Brain (organoid and tissue), 16 donors: ENCODE measurements at places on chromosomes 4 and X. TPM values are rescaled to one million over a fixed set of nuclear protein-coding genes. Genes with fewer than 3 reads are reported as not detected.

CENPI gene
- polyA plus RNA-seq = 5.3 TPM

FRAS1 gene
- 6.3 TPM for polyA plus RNA-seq

XPNPEP2 gene
- polyA plus RNA-seq = not detected

NDNF gene
- polyA plus RNA-seq = 0.42 TPM

FRMD7 gene
- not detected for polyA plus RNA-seq

FABP2 gene
- polyA plus RNA-seq = not detected

CSAG2 gene
- polyA plus RNA-seq = 3.8 TPM

CXorf65 gene
- polyA plus RNA-seq = not detected

AFF2 gene
- polyA plus RNA-seq = 0.42 TPM

PDZD4 gene
- polyA plus RNA-seq = 128 TPM

CSN2 gene
- polyA plus RNA-seq = not detected

YIPF7 gene
- polyA plus RNA-seq = not detected

RPS6KA3 gene
- 8.0 TPM for polyA plus RNA-seq

SLC16A2 gene
- 5.7 TPM for polyA plus RNA-seq

GLUD2 gene
- 0.34 TPM for polyA plus RNA-seq

CYP4V2 gene
- 2.8 TPM for polyA plus RNA-seq

MAGEA2B gene
- 2.6 TPM for polyA plus RNA-seq

OPN1LW gene
- polyA plus RNA-seq = not detected

SPIN4 gene
- 12.5 TPM for polyA plus RNA-seq

KLHL4 gene
- polyA plus RNA-seq = 2.1 TPM

DUSP21 gene
- polyA plus RNA-seq = not detected

UNC5C gene
- polyA plus RNA-seq = 3.7 TPM

CLNK gene
- not detected for polyA plus RNA-seq

APLN gene
- polyA plus RNA-seq = 18.8 TPM

RS1 gene
- polyA plus RNA-seq = not detected

RHOH gene
- polyA plus RNA-seq = not detected

SEC31A gene
- 73.8 TPM for polyA plus RNA-seq

SOWAHB gene
- polyA plus RNA-seq = 0.29 TPM

MAGEA1 gene
- not detected for polyA plus RNA-seq

NAP1L2 gene
- 14.1 TPM for polyA plus RNA-seq

SRPX gene
- 7.4 TPM for polyA plus RNA-seq

LRCH2 gene
- 0.64 TPM for polyA plus RNA-seq

MORF4L2 gene
- 374 TPM for polyA plus RNA-seq

IDUA gene
- polyA plus RNA-seq = 3.6 TPM

SPANXD gene
- polyA plus RNA-seq = not detected

XK gene
- 1.1 TPM for polyA plus RNA-seq

CT45A5 gene
- polyA plus RNA-seq = not detected

ARSJ gene
- polyA plus RNA-seq = 0.27 TPM

PAK3 gene
- polyA plus RNA-seq = 1.4 TPM

CXCL6 gene
- 0.81 TPM for polyA plus RNA-seq

ABCG2 gene
- polyA plus RNA-seq = 12.6 TPM

ERAS gene
- polyA plus RNA-seq = 0.75 TPM

BEX5 gene
- 30.0 TPM for polyA plus RNA-seq

BEND4 gene
- 0.07 TPM for polyA plus RNA-seq

GLRA2 gene
- 0.27 TPM for polyA plus RNA-seq

YY2 gene
- polyA plus RNA-seq = 0.22 TPM

SMS gene
- polyA plus RNA-seq = 147 TPM

CNKSR2 gene
- polyA plus RNA-seq = 9.9 TPM

ELF4 gene
- 9.9 TPM for polyA plus RNA-seq

MAGEB2 gene
- not detected for polyA plus RNA-seq

INTU gene
- 0.78 TPM for polyA plus RNA-seq

CEP44 gene
- 3.4 TPM for polyA plus RNA-seq

UGT2B7 gene
- polyA plus RNA-seq = not detected

EVC gene
- polyA plus RNA-seq = 2.7 TPM

RAB40A gene
- 0.42 TPM for polyA plus RNA-seq
